ENCODE measurements at places on chromosomes 6 and 20. TPM values are rescaled to one million over a fixed set of nuclear protein-coding genes. Genes with fewer than 3 reads are reported as not detected.

The CPNE5 gene
- 0.26 TPM for total RNA-seq

DNA sequence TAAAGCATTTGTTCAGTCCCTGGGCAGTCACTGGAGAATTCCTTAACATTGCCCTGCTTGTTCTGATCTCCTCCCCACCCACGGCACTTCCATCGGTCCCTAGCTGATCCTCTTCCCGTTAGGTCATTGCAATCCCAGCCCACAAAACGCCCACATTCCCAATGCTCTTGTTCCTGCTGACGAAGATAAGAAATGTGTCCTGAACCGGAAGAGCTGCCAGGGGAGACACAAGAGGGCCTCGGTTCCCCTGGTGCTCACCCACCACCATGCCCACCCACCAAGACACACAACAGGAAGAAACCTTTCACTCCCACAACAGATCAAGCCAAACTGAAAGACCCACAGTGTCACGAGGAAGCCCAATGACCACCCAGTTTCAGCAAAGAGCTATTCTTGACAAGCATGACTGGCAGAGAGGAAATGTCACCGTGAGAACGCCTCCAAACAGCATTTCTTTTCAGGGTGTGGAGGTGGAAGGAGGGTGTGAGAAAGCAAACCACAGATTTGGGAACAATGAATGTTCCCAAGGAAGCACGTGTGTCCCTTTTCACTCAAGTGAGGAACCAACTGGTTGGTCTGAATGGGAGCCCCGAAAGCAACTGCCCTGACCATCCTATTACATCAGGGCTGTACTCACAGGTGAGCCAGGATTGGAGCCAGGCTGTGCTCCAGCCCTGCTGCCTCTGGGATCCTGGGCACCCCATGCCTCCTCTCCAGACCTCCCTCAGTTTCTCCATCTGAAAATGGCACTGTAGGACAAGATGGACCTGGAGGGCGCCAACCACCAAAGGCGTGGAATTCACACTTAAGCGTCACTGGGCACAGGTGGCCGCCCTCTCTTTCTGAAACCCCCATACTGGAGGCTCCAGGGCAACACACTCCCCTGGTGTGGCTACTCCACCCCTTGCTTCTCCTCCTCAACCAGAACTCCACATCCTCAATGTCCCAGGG, 97.5 kb downstream of the ZMYND8 start:
- DNase-seq, result peak; percentile 31
- peaks cover 7% of the 10 kb centered on the region for H3K4me1 ChIP-seq
- H3K4me3 ChIP-seq, result no peak overlapping the region
- peaks cover 3% of the 10 kb centered on the region for H3K36me3 ChIP-seq
- H3K27ac ChIP-seq, result peak overlapping the region; percentile 18
- no peaks in the 10 kb centered on the region for H3K27me3 ChIP-seq

- no peak overlapping the region for H3K27ac ChIP-seq
- H3K4me3 ChIP-seq, result no peak overlapping the region
- H3K4me1 ChIP-seq, result no peaks in the 10 kb centered on the region
- H3K27me3 ChIP-seq, result no peaks in the 10 kb centered on the region
- DNase-seq, result no peak
- peaks cover 4% of the 10 kb centered on the region for H3K36me3 ChIP-seq
Measured at GRCh38 chr6:53070806-53071205, 5.6 kb downstream of the FBXO9 start.

DNA sequence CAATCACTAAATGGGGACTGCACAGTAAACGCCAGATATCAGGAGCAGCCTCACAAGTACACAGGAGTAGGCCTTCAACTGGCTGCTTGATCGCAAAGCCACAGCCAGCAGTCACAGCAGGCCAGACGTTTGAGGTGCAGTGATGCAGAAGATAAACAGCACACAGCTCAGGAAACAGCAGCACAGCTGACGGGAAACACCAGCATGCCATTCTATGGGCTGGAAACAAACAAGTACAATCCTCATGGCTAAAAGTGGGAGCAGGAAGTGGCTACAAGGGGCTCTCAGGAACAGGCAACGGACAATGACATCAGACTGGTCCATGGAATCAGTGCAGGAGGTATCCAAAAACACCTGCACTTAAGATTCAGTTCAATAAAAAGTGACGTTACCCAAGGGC, 111.0 kb downstream of the DTNBP1 start:
- peaks cover 2% of the 10 kb centered on the region for H3K36me3 ChIP-seq
- H3K27ac ChIP-seq, result no peak overlapping the region
- peak; percentile 59 for DNase-seq
- no peaks in the 10 kb centered on the region for H3K27me3 ChIP-seq
- no peaks in the 10 kb centered on the region for H3K4me1 ChIP-seq
- H3K4me3 ChIP-seq, result no peak overlapping the region

GRCh38 chr6:54206510-54206909, 95.3 kb downstream of the MLIP start:
- H3K36me3 ChIP-seq, result no peaks in the 10 kb centered on the region
- H3K4me3 ChIP-seq, result no peak overlapping the region
- no peaks in the 10 kb centered on the region for H3K27me3 ChIP-seq
- H3K27ac ChIP-seq, result no peak overlapping the region

The MLN gene
- total RNA-seq, result not detected

The FILIP1 gene
- 0.33 TPM for total RNA-seq

DNA sequence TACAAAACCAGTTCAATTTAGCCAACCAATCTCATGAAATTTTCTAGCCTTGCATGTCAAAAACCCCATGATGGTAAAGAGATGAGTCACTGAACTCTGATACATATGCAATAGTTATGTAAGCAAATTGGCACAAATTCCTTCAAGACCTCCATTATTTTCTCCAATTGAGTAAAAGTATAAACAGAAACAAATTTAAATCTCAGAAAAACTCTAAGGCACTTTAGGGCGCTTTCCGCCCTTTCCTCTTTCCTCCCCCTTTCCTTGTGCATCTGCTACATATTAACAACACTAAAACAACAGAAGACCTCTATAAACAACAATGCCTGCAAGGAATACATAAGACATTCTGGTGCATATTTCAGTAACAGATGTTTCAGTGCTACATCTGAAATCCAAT, 48.5 kb downstream of the KIF13A start:
- H3K27ac ChIP-seq, result no peak overlapping the region
- H3K27me3 ChIP-seq, result no peaks in the 10 kb centered on the region
- peak; percentile 75 for DNase-seq
- no peaks in the 10 kb centered on the region for H3K4me1 ChIP-seq

The BTBD3 gene
- 47.4 TPM for total RNA-seq
